IPS DF 19.7 (cell line): ENCODE measurements at places on chromosomes 13 and 19.

DNA sequence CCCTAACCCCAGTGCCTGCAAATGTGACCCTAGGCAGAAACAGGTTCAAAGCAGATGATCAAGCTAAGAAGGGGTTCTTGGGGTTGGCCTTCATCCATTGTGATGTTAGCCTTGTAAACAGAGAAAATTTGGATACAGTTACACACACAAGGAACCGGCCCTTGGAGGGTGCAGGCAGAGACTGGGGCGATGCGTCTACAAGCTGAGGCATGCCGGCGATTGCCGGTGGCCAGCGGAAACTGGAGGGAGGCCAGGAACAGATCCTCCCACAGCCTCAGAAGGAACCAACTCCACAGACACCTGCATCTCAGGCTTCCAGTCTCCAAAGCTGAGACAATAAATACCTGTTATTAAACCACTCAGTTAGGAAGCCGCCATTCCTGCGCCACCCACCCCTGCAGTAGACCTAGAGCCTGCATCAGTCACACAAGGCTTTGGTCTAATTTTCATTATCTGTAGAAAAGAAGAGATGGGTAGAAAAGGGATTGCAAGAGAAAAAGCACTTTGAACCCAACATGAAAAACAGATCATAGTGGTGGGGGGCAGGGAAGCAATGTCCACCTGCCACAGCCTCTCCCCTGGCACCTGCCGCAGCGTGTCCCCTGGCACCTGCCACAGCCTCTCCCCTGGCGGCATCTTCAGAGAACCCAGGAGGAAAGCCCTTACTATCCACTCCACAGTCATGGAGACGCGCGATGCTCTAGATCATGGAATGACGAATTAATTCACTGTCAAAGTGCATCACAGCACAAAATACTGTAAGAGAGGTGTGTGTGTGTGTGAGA is 119.7 kb upstream of the SOX1 start:
- no peak for DNase-seq

DNA sequence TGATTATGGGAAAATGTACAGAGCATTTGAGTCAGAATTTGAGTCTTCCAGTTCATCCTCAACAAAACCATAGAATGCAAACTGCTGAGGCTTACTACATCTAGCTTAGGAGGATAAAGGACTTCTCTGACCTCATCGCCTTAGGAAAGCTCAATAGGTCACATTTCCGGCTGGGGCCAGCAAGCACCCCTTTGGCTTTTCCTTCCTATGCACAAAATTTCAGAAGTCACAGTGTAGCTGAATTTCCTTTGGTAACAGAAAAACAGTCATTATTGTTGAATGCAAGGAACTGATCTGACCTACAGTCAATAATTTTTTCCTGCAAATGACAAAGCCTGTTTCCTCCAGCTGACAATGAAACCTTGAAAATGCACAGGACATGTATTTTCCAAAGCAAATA is 32.8 kb upstream of the LRCH1 start:
- DNase-seq: no peak

GRCh38 chr19:48469934-48470680 is 938 bp downstream of the CYTH2 start:
- DNase-seq: no peak

DNA sequence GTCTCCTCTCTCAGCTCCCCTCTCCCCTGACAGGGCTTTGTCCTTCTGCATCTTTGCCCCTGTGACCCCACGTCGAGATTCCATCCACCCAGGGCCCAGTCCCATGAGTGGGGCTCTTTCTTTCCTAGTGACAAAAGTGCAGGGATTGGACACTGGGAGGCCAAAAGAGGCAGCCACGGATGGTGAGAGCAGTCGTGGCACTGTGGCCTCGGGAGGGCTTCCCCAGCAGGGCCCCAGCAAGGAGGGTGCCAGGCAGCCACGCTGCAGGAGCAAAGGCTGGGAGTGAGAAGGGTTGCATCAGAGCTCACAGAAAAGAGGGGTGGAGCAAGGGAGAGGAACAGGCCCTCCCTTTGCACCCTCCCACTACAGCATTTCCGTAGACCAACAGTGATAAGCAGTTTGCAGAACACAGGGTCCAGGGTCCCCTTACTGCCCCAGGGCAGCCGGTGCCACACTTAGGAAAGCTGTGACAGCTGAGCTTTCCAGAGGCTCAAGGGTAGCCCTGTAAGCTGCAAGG is 4.9 kb downstream of the ZSCAN1 start:
- DNase-seq: no peak

- DNase-seq: no peak
Measured at GRCh38 chr13:20198781-20199180, 6.0 kb upstream of the GJB2 start.

GRCh38 chr13:95406176-95406575 is 104.9 kb upstream of the ABCC4 start:
- no peak for DNase-seq

- no peak for DNase-seq
Measured at GRCh38 chr19:45271735-45272108, 20.7 kb downstream of the MARK4 start.

DNA sequence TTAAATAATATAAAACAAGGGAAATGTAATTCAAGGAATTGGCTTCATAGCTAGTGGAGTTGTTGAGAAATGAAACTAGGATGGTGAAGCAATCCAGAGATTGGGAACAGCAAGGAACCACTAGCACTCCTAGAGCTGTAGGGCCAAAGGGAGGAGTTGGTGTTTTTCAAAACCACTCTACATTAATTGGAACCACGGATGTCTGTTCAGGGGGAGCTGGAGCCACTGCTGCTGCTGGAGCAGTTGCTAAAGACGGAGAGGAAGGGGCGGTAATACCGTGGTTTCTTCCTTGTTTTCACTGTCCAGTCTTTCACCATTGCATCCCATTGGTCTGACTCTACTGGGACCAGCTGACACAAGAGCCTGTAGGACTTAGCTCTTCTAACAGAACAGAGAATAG is 8.5 kb downstream of the DNAJC15 start:
- DNase-seq: no peak

GRCh38 chr13:112062072-112062567 is 4.8 kb upstream of the SOX1 start:
- DNase-seq: no peak

- no peak for DNase-seq
Measured at GRCh38 chr13:55761986-55762385, 1378.7 kb upstream of the PRR20A start.

- no peak for DNase-seq
Measured at GRCh38 chr13:103614761-103615160, 548.5 kb upstream of the SLC10A2 start.

DNA sequence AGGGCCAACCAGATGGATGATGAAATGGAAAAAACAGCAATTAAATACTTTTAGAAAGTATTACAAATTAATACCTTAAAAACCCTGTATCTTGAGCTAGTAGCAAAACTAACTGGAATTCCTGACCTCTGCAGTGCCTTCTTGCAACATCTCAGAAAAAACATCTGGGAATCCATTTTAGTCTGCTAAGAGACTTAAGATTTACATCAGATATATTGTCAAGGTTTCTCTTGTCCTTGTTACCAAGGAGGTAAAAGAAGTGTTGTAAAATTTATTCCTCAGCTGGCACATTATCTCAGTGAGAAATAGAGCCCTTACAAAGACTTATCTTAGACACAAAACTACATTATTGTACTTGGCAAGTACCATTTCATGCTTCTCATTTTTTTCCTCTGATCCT is 18.5 kb downstream of the KCNRG start:
- DNase-seq: no peak

- peak; percentile 69 for DNase-seq
Measured at GRCh38 chr19:19217099-19217498, 5.3 kb downstream of the NCAN start.

DNA sequence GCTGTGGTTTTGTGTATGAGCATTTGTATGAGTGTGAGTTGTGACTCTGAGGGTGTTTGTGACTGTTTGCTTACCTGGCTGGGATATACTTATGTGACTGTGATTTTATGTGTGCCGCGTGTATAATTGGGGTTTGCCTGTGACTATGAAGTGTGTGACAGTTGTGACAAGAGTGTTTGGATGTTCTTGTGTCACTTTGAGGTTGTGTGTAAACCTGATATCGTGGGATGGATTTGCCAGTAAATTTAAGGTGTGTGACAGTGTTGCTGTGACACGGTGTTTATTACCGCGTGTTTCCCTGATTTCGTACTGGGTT is 442 bp downstream of the ZNF420 start:
- no peak for DNase-seq

- no peak for DNase-seq
Measured at GRCh38 chr13:91329733-91330132, 17.8 kb upstream of the MIR17HG start.

DNA sequence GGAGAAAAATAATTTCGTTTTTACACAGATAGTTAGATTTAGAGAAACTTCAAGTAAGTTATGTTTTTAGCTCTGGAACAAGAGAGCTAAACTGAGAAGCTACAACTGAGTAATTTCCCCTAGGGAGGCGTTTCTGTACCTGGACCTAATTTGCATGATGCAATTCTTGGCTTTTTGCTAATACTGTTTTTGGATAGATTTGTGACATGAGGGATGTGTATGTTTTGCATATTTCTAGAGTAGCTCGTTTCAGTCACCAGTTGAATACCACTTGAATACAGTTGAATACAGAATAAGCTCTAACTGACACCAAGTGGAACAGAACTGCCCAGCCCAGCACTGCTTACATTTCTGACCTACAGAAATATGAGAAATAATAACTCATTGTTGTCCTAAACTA is 1227.9 kb upstream of the SPRY2 start:
- DNase-seq: no peak

GRCh38 chr13:23460921-23461320 is 27.4 kb upstream of the SACS start:
- DNase-seq: no peak

- DNase-seq: no peak
Measured at GRCh38 chr19:46015687-46016425, 7.0 kb downstream of the PGLYRP1 start.

DNA sequence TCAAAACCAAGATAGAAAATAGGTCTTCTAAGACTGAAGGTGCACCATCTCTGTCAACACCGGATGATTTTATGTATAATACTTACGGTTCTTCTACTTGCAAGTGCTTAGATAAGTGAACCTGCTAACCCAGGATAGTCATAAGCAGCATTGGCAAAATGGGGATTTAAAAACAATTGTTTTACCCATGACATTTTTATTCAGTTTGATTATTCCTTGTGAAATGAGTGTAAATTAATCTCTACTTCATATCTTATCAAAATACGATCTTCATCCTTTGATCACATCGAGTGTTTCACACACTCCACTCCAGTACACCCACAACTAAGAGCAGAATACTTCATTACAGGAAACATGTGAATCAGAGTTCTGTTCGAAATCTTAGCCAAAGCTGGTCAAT is 23.0 kb upstream of the MTRF1 start:
- DNase-seq: no peak

DNA sequence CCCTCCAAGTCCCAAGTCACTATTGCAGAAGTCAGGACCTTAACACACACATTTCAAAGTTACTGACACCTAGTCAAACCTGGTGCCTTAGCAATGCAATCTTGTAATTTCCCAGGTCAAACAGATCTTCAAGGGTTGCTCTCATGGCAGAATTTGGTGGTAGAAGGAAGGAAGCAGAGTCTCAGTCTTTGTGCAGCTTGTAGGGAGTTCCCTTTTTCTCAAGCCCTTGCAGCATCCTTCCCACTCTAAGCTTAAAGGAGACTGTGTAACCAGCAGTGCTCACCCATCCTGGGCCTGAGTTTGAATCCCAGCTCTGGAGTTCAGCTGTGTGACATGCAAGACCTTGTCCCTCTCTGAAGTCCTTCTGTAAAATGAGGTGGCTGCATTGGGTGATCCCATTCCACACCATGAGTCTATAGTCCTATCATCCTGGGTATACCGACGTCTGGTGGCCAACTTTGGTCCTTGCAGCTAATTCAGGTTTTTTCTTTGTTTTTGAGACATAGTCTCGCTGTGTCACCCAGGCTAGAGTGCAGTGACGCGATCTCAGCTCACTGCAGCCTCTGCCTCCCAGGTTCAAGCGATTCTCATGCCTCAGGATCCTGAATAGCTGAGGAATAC is 9.8 kb downstream of the SIGLEC10 start:
- no peak for DNase-seq

GRCh38 chr19:8459095-8459494 is 14.3 kb downstream of the HNRNPM start:
- DNase-seq: no peak

GRCh38 chr13:48155848-48156247 is 60.9 kb upstream of the MED4 start:
- DNase-seq: no peak

- DNase-seq: no peak
Measured at GRCh38 chr13:106883976-106884375, 316.0 kb upstream of the ARGLU1 start.

GRCh38 chr13:74414458-74414857 is 280.3 kb upstream of the KLF12 start:
- no peak for DNase-seq

GRCh38 chr13:27600711-27601110 is 19.6 kb downstream of the LNX2 start:
- no peak for DNase-seq

- no peak for DNase-seq
Measured at GRCh38 chr19:44738136-44738535, 10.4 kb upstream of the BCL3 start.

- DNase-seq: no peak
Measured at GRCh38 chr13:31134039-31134711, 27.5 kb downstream of the HSPH1 start.

GRCh38 chr19:54606891-54607784 is 13.7 kb downstream of the LILRA1 start:
- DNase-seq: no peak

- no peak for DNase-seq
Measured at GRCh38 chr19:29943615-29944014, 1.6 kb downstream of the URI1 start.

DNA sequence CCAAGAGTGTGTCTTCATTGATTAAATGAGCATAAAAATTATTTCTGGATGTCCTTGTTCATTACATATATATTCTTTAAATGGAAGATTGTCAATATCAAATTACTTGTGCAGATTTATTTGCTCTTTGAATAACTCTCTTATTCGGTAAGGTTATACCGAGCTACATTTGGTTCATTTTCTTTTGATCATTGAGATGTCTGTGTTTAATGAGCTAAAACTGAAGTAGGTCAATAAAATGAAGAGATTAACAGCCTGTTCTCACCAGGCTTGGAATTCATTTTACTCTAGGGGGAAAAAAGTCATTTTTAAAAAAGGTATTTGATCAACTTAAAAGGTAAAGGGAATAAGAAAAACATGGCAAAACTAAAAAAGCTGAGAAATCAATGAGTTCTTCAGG is 10.6 kb downstream of the GPC5 start:
- DNase-seq: no peak

GRCh38 chr19:46839752-46840497 is 10.7 kb downstream of the AP2S1 start:
- no peak for DNase-seq

GRCh38 chr19:7072541-7072940 is 3.0 kb downstream of the ZNF557 start:
- no peak for DNase-seq

DNA sequence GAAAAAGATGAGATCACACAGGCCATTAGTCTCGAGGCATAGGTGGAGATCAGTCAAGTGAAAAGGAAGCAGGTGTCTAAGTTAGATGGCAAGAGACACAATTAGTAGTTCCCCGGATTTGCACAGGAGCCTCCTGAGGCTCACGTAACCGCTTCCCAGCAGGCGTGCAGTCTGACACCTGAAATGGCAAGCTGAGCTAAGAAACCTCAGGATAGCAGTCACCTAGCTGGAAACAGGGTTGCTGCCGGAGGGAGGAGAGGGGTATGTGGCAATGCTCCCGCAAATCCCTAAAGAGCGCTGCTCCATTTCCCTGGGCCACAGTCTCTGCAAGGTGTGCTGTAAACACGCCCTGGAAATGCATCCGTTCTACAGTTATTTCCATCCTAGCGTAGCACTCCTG is 1151.0 kb downstream of the DIAPH3 start:
- DNase-seq: peak; percentile 3
